Prostate gland (tissue), 2 donors: ENCODE measurements at places on chromosomes 6 and 20.

DNA sequence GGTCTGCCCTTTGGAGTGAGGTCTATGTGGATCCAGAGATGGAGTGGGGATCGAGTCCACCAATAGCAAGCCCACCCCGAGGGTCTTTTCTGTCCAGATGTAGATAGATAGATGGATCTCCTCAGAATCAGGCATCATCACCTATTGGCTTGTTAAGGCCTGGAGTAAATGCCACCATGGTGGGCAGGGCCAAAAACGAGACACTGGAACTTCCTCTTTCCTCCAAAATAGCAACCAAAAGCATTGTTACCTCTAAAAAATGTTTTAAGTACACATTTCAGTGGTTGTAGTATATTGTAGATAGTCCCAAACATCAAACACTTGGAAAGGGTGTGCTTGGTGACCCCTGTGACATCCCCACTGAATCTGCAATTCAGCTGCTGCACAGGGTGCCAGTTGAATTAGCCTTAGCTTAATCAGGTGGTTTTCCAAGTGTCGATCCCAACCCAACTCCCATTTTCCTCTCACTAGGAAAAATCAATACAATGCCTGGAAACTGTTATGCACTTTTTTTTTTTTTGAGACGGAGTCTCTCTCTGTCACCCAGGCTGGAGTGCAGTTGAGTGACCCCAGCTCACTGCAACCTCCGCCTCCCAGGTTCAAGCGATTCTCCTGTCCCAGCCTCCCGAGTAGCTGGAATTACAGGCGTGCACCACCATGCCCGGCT lies 35.0 kb upstream of the NELFCD start:
- DNase-seq = no peak

GRCh38 chr6:54587277-54587676 lies 259.3 kb upstream of the FAM83B start:
- DNase-seq = no peak

DNA sequence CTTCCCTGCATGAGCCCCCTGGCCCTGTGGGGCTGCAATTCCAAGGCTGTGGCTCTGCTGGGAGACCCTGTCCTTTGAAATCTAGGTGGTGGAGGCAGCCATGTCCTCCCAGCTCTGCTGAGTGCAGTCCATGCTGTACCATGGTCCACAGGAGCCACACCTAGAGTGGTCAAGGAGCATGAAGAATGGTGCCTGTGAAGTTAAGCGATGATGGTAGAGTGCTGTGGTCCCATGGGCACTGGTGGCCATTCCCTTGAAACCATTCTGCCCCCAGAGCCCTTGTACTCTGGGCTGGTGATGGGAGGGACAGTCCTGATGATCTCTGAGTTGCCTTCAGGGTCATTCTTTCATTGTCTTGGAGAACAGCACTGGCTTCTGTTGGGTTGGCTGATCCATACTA lies 55.3 kb downstream of the EFCAB8 start:
- DNase-seq = no peak

DNA sequence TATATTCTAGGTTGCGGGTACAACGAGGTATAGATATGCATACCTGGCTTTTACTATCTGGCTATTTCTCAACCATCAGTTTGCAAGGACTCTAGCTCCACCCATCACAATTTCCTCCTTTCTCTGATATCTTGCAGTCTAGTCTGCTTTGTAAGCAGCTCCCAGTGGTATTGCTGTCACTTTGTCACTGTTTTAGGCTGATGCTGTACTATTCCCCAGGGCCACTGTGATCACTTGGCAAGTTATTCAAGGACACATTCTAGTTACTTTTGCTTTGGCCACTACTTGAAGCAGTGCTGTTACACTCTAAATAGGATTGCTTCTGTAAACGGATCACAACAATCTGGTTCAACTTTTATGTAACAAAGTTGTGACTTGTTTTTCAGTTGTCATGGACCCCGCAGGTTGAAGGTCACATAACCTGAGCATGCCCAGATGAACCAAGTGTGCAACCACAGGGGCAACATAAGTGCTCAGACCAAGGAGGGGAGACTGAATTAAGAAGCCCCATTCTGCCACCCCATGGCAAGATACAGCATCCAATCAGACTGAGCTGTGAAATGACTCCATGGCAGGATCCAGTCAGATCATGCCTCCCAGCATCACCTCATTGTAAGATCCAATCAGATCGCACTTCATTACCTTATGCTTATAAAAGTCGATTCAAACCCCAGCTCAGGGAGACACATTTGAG lies 588.4 kb upstream of the CITED2 start:
- DNase-seq = no peak

DNA sequence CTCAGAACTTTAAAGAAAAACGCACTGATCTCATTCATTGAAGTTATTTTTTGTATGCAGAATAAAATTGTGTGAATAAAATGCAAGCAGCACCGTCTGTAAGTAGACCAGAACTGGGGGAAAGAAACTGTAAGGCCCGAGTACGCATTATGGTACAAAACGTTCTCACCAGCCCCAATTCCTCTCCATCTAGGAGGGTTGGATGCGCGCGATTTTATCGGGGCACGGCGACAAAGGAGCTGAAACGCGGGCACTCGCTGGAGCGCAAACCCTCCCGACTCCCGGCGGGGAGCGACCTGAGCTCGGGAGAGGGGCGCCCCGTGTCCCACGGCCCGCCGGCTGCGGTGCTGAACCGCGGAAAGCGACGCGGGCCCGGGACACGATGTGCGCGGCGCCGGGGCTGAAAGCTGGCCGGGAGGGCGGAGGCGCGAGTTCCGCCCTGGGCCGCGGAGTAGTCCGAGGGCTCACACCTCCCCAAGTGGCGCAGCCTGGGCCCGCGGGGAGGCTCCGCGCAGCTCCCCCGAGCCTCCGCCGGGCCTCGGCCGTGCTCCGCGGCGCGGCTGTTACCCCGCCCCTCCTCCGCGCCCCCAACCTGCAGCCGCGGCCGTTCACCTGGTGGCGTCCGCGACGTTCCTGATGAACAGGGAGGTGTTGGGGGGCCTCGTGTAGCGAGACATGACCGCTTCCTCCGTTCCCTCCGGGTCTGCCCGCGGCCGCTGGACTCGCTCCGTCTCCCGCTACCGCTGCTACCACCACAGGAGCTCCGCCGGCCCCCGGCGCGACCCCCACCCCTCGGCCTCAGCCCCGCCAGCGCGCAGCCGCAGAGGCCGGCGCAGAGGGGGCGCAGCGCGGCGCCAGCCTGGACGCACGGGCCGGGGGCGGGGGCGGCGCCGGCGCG lies at the start of gene SRSF12:
Gene SRSF12 (minus strand): TSS at position 861 of the 898 bp plus-strand sequence. CDS start 184 bp downstream, at position 677.
- DNase-seq = peak; percentile 19

DNA sequence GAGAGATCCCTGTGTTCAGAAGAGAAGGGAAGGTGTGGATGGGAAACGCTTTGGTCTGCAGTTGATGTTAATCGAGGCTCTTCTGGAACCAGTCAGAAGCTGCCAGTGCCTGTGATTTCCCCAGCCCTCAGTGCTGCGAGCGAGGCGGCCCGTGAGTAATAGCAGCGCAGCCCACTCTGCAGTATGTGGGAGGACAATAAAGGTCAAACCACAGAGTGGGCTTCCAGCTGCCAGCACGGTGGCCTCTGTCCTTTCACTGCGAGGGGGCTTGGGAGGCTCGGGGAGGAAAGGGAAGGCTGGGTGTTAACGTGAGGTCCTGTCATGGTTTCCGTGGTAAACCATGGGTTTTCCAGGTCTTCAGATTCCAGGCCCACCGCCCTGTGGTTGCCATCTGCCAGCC lies 32.3 kb upstream of the TAGAP start:
- DNase-seq = no peak

- peak; percentile 51 for DNase-seq
These were observed 16.0 kb downstream of the C6orf52 start for GRCh38 chr6:10678456-10678855.

GRCh38 chr6:75516757-75517156 lies 23.2 kb upstream of the FILIP1 start:
- DNase-seq = no peak

DNA sequence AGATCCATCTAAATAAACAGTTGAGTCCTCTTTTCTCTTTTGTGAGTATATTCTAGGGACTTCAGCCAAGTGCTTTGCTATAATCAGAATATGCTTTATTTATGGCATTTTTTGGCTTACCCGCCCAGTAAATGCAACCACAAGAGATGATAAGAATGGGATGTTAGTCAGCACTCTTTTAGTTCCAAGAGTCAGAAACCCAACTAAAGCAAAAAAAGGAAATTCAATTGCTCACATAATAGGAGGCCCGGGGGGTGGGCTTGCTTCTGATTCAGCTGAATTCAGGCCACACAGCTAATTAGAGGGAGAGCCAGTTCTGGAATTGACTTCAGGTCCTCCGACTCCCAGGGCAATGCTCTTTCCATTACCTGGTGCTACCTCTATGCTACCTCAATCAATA lies 250.6 kb downstream of the FARS2 start:
- DNase-seq = no peak

DNA sequence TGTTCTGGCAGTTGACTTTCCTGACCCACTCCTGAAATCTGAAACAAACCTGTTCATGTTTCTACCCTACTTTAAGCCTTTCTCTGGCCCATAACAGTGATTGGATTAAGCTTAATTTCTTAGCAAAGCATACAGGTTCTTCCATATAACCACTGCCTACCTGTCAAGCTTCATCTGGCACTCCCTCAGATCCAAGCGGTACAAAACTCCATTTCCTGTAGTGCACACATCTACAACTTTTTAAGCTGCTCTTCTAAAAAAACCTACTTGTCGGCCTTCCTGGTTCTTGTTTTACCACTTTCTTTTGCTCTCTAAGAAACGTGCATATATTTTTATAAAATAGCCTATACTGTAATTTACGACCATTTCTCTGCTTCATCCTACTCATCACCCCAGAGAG lies 916 bp upstream of the PPP1R11 start:
- DNase-seq = no peak

DNA sequence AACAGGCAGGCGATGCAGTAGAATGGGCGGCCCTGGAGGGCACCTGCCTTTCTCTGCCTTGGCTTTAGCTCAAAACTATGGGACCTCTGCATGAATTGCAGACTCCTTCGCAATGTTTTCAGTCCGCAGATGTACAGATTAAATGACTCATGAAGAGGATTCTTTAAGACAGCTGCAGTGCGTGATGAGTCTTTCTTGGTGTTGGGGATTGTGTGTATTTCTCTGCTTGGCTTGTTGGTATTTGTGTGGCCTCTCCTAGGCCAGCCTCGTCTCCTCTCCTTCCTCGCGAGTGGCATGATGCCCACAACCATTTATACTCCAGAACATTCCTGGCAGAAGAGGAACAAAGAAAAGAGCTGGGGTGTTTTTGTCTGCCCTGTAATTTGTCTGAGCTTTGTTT lies 110.6 kb downstream of the SYNDIG1 start:
- DNase-seq = no peak

DNA sequence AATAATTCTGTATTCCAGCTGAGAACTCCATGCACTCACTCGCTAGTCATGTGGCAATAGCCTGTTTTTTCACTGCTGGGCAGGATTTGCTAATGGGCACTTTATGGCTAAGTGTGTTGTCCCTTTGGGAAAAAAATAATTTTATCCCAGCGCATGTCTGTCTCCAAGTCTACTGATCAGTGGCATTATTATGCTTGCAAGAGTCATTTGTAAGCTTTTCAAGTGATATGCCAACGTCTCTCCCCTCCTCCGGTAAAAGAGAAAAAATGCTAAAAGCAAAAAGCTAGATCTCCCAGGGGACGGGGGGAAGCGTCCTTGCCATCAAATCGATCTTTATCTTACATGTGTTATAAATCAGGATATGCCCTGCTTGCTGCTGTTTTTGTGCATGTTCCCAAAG lies 407.7 kb downstream of the CDH26 start:
- DNase-seq = no peak

DNA sequence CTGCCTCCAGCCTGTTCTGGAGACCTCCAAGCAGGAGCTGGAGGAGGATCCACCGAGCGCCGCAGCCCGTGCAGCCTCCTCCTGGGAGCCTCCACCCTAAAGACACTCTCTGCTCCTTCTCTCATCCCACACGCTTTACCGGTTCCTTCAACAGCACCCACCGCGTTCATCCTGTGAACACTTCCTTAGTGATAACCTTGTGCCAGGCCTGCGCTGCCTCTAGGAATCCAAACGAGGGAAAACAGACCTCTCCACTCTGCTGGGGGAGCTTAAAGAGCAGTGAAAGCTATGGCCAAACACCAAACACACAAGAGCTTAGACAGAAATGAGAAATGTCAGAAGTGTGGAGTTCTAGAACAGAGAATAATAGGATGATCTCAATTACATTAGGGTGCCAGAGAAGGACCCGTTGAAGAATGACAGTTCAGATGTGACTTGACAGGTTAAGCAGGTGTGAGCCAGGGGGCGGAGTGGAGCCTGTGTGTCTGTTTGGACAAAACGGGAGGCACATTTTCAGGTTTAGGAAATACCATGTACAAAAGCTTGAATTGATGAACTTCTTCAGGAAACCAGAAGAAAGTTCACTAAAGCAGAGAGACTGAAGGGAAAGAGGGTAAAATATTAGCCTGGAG lies 28.5 kb upstream of the HLA-DRB5 start:
- DNase-seq = no peak

DNA sequence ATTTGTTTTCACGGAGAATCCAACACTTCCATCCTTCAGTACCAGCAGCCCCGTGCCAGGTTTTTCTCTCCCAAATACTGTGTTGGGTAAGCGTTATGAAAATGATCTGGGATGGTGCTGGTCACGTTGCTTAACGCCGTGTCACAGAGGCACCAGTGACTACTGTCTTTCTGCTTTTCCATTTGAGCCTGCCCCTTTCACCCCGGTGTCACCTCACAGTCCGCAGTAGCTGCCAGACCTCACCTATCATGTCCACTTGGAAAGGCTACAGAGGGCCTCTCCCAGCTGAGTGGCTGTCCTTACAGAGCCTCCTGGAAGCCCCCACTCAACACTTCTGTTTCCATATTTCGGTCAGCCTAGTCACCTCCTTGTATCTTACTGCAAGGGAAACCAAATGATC lies 176.5 kb upstream of the ARID1B start:
- DNase-seq = no peak

GRCh38 chr6:166237617-166238016 lies 70.0 kb upstream of the TBXT start:
- no peak for DNase-seq

DNA sequence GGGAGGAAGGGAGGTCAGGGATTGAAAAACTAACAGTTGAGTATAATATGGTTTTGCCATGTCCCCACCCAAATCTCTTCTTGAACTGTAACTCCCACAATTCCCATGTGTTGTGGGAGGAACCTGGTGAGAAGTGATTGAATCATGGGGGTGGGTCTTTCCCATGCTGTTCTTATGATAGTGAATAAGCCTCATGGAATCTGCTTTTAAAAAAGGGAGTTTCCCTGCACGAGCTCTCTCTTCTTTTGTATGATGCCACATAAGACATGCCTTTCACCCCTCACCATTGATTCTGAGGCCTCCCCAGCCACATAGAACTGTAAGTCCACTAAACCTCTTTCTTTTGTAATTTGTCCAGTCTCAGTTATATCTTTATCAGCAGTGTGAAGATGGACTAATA lies 833.4 kb upstream of the MAP3K7 start:
- no peak for DNase-seq

GRCh38 chr20:366041-366718 lies 14.4 kb upstream of the TRIB3 start:
- peak; percentile 70 for DNase-seq

GRCh38 chr6:139973669-139974344 lies 599.4 kb upstream of the CITED2 start:
- DNase-seq = no peak

GRCh38 chr6:46756469-46757213 lies 9.9 kb downstream of the ANKRD66 start:
- DNase-seq = no peak
